ENCODE measurements at places on chromosomes 12 and 14.

DNA sequence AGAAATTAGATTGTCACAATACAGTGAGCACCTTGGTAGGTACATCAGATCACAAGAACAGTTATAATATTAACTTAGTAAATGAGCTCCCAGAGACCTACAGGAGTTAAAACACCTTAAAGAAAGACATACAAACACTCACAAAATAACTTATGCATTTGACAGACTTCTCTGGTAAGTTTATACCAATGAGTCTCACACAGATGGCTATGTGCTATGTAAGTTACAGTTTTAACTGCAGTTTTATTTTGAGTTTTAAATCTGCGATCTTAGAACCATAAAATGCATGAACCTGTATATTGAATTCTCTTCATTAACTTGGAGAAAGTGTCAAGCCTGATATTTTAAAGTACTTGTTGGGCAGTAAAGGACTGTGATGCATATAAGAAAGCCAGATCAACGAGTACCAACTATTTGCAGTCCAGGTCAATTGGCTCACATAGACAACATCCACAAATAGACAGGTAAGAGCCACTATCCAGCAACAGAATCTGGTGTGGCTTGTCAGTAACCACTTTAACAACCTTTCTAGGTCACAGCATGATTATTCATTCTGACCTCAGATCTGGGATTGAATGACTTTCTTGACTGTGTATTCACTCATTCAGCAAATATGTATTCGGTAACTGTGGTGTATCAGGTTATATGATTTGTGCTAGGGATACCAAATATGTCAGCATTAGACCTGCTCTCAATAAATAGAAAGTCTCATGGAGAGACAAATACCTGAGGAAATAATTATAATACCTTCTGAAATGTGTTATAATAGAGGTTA lies 856.6 kb upstream of the MGAT4C start:
- no peak for DNase-seq

GRCh38 chr12:88503281-88503703 lies 77.0 kb downstream of the KITLG start:
- DNase-seq: no peak

DNA sequence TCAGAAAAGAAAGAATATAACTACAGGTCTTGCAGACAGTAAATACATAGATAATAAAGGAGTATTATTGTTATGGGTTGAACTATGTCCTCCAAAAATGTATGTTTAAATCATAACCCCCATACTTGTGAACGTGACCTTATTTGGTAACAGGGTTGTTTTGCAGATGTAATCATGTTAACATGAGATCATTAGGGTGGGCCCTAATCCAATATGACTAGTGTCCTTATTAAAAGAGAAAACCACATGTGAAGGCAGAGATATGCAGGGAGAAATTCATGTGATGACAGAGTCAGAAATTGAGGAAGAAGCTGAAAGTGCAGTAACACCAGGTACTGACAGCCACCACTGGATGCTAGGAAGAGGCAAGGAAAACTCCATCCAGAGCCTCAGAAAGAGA lies 29.0 kb downstream of the MAGOHB start:
- no peak for DNase-seq

DNA sequence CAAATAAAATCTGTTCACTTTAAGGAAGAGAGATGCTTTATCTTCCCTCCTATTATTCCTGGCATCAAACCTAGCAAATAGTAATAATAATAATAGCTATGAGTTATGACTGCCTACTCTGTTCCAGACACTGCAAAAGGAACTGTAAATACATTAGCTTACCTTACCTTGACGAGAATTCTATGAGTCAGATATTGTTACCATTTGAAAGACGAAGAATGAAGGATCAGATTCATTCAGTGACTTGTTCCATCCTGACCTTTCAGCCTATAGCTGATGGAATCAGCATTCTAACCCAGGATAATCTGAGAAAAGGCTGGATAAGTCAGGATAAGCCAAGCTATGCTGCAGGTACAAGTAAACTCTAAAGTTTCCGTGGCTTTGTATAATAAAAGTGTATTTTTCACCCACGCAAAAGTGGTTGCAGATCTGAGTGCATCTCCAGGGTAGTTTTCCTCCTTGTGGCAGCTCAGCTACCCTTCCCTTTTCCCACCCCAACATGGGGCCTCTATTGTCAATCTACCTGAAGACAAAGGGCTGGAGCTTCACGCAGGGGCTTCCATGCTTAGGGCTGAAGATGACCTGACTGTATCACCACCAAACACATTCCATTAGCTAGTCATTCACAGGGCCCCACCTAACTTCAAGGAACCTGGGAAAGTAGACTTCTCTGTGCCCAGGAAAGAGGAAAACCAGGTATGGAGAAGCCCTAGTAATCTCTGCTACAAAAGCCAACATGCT lies 57.2 kb upstream of the CCND2 start:
- DNase-seq: no peak

- DNase-seq: no peak
Measured at GRCh38 chr12:120230326-120230973, 29.5 kb upstream of the RPLP0 start.

GRCh38 chr14:22613106-22613695 lies 15.1 kb downstream of the ABHD4 start:
- DNase-seq: no peak

DNA sequence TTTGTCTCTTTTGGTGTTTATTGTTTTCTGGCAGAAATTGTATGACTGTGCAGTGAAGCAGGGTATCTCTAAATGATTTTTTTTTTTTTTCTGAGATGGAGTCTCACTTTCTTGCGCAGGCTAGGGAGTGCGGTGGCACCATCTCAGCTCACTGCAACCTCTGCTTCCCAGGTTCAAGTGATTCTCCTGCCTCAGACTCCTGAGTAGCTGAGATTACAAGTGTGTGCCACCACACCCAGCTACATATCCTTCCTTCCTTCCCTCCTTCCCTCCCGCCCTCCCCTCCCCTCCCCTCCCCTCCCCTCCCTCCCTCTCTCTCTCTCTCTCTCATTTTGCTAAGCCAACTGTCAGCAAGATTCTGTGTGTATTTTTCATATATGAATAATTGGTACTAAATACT lies 94.4 kb downstream of the PPHLN1 start:
- no peak for DNase-seq

DNA sequence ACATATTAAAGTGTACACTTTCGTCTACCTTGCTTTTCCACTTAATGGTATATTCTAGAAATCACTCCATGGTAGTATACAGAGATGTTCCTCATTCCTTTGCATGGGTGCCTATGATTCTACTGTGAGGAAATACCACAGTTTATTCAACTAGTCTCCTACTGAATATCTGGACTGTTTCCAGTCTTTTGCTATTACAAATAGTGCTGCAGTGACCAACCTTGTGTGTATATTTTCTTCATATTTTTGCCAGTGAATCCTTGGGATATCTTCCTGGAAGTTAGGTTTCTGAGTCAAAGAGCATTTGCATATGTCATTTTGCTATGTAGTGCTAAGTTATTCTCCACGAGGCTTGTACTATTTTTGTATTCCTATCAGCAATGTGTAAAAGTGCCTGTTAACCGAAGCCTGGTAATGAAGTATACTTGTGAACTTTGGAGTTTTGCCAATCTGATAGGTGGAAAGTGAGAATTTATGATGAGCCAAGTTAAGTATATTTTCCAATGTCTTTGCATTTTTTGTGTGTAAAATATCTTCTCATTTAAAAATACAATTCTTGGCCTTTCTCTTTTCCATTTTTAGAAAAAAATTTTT lies 31.3 kb upstream of the TMEM263 start:
- DNase-seq: no peak

DNA sequence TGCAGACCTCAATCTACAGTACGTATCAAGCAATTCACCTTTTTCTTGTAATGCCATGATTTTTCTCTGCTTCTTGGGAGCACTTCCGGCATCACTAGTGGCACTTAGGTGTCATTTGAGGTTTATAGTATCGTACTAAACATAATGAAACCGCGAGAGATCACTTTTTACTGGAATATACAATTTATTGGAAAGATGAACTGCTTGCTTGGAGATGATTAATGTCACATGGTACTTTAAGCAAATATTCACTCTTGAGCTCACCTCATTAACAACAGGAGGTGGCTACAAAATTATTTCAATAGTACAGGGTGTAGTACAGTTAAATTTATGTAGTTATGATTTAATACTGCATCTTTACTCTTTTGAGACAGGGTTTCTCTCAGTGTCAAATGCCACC lies 11.5 kb downstream of the FUT8 start:
- no peak for DNase-seq

- DNase-seq: no peak
Measured at GRCh38 chr12:100372853-100373640, 16.2 kb downstream of the SLC17A8 start.

DNA sequence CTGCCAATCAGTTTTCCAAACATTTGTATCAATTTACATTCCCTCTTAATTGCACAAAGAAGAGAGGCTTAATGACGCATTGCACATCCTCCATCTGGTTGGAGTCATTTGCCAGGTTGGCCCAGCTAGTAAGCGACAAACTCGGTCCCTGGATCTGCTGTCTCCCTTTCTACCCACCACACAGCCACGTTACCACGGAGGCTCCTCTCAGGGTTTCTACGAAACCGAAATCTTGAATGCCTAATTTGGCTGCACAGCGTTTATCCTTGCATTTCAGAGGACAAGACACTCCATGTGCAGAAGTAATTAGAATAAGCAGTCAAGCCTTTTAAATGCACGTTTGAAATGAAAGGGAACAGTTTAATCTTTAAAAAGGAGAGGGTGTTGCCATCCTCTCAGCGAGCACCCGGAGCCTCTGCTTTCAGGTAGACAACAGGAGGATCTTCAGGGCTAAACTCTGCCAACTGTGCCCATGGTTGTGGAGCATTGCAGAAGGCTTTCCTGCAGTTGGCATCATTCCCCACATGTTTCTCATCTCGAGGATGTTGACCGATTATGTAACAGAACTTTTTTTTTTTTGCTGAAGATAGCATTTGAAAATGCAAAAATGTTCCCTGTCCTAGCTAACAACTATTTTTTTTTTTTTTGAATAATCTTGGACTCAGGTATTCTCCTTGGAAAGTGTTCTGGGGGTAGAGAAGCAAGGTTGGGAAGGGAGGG lies 37.8 kb downstream of the SLC24A4 start:
- DNase-seq: no peak

GRCh38 chr14:76467711-76468155 lies 91.8 kb downstream of the ESRRB start:
- DNase-seq: peak; percentile 60

DNA sequence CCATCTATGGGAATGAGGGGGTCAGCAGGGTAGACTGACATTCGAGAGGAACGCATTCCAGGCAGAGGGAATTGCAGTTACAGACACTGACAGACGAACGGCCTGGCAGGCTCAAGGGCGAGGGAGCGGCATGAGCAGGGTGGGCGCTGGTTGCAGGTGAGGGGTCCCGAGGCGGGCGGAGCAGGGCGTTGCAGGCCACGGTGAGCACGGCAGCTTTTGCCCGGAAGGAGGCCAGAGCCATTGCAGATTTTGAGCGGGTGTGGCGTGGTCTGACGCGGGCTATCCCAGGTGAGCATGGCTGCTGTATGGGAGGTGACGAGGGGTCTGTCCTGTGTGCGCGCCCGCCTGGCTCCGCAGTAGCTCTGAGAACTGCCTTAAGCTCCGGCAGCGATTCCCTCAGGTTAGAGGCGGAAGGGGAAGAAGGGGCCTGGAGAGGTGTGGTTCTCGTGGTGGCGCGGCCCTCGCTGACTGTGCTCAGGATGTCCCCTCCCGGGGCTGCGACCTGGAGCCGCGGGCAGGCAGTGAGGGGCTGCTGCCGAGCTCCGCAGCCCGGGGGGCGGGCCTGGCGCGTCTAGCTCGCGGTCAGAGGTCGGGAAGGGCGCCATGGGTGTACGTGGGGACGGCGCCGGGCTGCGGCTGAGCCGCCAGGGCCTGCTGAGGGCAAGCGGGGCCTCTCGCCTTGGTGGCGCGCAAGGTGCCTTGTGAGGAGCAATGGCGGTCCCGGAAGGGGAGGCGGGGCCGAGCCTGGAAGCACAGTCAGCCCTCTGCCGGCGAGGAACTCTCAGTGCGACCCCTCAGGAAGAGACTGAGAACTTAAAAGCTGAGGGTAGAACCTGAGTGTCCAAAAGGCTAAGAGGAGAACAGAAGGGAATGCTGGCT lies 177.1 kb downstream of the CACNA1C start:
- no peak for DNase-seq

DNA sequence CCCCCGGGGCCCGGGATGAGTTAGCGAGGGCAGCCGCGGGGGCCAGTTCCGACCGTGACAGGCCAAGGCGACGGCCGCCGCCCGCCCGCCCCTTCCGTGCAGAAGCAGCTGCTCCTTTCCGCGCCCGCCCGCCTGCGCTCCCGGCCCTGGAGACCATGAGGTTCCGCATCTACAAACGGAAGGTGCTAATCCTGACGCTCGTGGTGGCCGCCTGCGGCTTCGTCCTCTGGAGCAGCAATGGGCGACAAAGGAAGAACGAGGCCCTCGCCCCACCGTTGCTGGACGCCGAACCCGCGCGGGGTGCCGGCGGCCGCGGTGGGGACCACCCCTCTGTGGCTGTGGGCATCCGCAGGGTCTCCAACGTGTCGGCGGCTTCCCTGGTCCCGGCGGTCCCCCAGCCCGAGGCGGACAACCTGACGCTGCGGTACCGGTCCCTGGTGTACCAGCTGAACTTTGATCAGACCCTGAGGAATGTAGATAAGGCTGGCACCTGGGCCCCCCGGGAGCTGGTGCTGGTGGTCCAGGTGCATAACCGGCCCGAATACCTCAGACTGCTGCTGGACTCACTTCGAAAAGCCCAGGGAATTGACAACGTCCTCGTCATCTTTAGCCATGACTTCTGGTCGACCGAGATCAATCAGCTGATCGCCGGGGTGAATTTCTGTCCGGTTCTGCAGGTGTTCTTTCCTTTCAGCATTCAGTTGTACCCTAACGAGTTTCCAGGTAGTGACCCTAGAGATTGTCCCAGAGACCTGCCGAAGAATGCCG lies 699 bp downstream of the MGAT2 start:
- peak; percentile 84 for DNase-seq

DNA sequence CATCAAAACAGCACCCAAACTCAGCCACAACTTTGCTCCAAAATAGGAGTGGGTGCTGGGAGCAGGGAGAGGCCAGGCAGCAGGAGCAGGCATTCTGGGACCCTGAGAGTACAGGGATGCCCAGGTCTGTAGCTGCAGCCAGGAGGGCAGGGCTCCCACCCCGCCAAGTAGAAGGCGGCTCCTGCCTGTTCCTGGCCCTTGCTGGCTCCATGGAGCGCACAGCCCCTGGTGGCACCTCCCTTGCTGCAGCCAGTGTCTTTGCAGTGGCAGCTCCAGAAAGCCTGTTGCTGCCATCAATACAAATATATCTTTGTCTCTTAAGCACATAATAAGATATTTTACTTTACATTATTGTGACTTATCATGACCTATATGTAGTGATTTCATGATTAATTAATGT lies 1096.5 kb downstream of the FSCB start:
- no peak for DNase-seq

- no peak for DNase-seq
Measured at GRCh38 chr12:130608132-130608531, 108.0 kb downstream of the RIMBP2 start.

GRCh38 chr14:24241829-24242443 lies 487 bp downstream of the TINF2 start:
- no peak for DNase-seq

DNA sequence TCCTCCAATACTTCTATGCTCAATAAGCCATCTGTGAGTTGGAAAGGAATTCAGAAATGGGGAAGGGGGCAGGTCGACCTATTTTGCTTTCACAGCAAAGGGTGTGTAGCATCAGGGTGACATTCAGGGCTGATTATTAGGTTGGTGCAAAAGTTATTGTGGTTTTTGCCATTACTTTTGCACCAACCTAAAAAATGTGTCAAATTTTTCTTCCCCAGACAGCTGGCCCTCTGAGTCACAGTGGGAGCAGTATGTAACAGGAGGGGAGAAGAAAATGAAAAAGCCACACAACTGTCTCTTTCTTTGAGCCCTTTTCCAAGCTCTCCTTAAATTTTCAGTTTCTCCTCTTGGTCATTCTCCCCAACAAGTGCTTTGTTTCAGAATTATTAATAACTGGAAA lies 47.1 kb upstream of the GZMB start:
- DNase-seq: no peak

Data from right forelimb (tissue), 1 donor.